Left forelimb (tissue), 1 donor: ENCODE measurements at places on chromosomes 2 and 18.

- no peak for DNase-seq
Measured at GRCh38 chr18:3723554-3723953, 273.6 kb downstream of the TGIF1 start.

- DNase-seq = no peak
Measured at GRCh38 chr18:848062-848861, 36.2 kb upstream of the YES1 start.

- DNase-seq = peak; percentile 82
Measured at GRCh38 chr18:32093102-32093511, 1.4 kb downstream of the RNF138 start.

- DNase-seq = no peak
Measured at GRCh38 chr2:104233591-104233990, 620.3 kb upstream of the POU3F3 start.

DNA sequence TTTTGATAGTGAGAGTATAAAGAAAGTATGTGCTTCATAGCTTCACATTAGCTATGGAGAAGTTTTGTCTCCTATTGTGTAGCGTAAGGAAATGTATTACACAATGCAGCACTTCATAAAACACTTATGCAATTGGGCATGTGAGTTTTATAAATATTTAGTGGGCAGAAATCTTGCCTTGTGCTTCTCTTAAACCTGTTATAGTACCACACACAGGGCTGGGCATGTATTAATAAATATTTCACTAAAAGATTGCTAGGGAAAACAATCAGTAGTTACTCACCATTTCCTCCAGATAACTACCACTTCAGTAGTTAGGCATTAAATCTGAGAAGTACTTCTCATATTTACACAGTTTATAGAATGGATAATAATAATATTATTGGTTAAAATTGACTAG, 1080.8 kb upstream of the PIK3C3 start:
- no peak for DNase-seq

DNA sequence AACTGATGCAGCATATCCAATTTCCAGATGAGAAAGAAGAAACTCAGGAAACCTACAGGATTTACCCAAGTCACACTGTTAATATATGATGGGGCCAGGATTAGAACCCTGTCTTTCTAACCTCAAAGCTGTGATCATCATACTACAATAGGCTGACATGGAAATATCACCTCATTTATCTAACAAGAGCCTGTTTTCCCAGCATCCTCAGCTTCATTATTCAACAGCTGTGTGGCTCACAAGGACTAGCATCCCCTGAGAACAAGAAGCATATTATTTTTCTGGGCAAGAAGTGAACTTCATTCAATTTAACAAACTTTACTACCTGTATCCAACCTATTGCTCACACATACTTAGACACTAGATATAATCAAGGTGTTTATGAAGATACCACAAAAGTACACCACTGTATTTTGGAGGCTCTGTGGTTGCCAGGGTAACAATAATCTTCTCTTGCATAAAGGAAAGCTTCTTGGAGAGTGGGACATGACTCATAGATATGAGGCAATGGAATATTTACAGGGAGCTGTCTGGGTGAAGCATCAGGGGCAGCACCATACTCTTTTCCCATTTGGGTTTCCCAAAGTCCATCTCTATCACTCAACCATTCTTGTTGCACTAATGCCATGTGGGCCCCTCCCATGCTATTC, 218.2 kb downstream of the RAD51AP2 start:
- no peak for DNase-seq

DNA sequence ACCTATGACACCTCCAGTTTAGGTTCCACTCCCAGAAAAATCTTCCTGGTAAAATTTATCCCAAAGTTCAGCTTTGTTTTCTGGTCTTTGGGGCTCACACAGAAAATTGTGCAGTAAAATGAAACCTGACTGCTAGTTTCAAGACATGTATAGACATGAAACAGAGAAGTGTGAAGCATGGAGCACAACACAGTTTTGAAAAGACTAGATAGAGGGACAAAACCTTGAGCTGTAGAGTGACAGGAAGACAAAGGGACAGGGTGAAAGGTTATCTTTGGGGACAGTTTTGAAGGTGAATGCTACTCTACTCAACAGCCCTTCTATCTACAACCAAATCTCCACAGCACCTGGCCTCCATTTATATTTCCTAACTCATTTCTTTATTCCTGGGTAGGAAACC, 352.6 kb downstream of the RBM43 start:
- no peak for DNase-seq

DNA sequence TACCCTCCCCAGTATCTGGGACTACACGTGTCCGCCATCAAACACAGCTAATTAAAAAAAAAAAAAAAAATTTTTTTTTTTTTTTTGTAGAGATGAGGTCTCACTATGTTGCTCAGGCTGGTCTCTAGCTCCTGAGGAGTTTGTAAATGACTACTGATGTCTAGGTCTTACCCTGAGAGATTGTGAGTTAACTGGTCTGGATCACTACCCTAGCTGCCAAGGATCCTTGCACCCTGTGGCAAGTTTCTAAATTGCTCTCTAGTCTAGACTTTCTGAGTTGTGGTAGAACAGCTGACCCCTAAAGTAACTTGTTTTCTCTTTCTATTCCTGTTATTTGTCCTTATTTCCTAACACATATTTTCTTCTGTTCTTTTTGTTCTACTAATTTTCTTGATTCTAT, 44.5 kb downstream of the ABHD3 start:
- DNase-seq = no peak

- no peak for DNase-seq
Measured at GRCh38 chr2:120105360-120105759, 92.5 kb downstream of the EPB41L5 start.

DNA sequence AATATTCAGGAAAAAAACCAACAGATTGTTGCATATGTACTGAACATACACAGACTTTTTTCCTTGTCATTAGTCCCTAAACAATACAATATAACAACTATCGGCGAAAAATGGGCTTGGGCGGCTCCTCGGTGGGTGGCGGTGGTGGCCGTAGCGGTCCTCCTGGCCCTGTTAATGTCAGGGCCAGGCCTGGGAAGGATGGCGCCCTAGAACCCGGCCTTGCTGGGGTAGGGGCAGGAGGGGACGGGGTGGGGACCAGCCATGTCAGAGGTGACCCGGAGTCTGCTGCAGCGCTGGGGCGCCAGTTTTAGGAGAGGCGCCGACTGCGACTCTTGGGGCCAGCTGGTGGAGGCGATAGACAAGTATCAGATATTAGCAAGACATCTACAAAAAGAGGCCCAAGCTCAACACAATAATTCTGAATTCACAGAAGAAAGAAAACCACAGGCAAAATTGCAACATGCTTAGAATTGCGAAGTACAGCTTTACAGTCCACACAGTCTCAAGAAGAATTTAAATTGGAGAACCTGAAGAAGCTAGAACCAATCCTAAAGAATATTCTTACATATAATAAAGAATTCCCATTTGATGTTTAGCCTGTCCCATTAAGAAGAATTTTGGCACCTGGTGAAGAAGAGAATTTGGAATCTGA, 36.5 kb downstream of the ROCK2 start:
- no peak for DNase-seq

GRCh38 chr18:70078106-70078505, 127.4 kb downstream of the RTTN start:
- no peak for DNase-seq

DNA sequence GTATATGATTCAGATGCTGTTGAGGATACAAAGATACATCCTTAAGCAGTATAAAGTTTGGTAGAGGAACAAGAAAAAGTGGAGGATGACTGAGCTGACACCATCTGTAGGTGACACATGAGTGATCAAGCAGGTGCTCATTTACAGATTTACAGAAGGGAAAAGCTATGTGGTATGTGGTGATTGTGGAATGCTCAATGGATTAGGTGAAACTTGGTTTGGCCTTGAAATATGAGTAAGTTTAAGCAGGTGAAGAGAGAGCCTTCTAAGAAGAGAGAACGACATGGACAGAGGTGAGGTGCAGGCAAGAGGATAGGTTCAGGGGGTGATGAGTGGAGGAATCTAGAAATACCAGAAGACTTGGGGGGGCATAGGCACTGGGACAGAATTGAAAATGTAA, 5.9 kb downstream of the ASXL3 start:
- no peak for DNase-seq

- no peak for DNase-seq
Measured at GRCh38 chr18:61823595-61823994, 69.2 kb downstream of the RNF152 start.

DNA sequence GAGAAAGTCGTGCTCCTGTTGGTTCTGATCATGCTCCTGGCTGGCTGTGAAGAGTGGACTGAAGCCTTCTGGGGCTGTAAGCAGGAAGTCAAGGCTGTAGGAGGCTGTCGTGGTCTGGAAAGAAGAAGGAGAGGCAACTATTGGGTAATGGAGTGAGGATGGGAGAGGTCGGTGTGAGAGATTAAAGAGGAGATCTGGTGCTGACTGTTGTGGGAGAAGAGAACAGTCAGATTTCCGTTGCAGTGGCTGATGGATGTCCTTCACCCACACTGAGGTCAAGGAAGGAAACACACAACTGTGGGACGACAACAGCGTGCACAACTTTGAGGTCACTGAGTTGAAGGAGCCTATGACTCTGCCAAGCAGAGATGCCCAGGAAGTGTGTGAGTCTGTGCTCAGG, 2.8 kb upstream of the PSMD1 start:
- no peak for DNase-seq

DNA sequence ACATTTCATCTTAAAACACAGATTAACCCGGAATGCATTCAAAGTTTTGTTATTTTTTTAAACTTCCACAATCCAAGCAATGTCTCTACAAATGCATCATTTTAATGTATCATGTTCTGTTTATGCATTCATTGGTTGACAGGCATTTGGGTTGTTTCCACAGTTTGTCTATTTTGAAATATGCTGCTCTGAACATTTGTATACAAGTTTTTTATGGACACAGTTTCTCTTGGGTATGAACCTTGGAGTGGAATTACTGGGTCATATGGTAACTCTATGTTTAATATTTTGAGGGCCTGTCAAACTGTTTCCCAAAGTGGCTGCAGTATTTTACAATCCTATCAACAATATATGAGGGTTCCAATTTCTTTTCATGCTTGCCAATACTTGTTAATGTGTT, 57.3 kb downstream of the GULP1 start:
- no peak for DNase-seq

- no peak for DNase-seq
Measured at GRCh38 chr18:62938487-62938886, 223.1 kb downstream of the PHLPP1 start.

- DNase-seq = no peak
Measured at GRCh38 chr18:7174344-7175095, 56.4 kb upstream of the LRRC30 start.

- no peak for DNase-seq
Measured at GRCh38 chr2:236601316-236602202, 31.9 kb downstream of the ACKR3 start.

GRCh38 chr2:235820571-235820970, 326.7 kb downstream of the AGAP1 start:
- no peak for DNase-seq

- DNase-seq = no peak
Measured at GRCh38 chr2:203797276-203797675, 70.3 kb upstream of the CTLA4 start.

GRCh38 chr2:156548413-156548812, 112.2 kb downstream of the GPD2 start:
- DNase-seq = no peak

DNA sequence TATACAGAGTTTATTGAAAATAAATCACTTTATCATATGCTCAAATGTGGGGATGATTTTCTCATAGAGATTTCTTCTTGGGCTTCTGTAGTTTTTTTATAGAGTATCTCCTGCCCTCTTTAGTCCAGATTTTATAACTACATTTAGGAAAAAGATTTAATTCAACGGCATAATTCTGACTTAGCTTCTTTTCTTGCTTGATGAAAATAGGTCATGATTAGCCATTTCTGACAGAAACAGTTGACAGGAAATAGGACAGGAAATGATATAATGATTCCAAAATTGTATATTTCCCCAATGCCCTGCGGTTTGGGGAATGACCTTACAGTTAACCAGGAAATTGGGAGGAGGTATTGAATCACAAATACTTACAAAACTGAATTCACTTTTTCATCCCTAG, 1531.9 kb upstream of the ACVR2A start:
- DNase-seq = no peak

- DNase-seq = peak; percentile 58
Measured at GRCh38 chr18:48891721-48892120, 59.0 kb downstream of the SMAD7 start.

DNA sequence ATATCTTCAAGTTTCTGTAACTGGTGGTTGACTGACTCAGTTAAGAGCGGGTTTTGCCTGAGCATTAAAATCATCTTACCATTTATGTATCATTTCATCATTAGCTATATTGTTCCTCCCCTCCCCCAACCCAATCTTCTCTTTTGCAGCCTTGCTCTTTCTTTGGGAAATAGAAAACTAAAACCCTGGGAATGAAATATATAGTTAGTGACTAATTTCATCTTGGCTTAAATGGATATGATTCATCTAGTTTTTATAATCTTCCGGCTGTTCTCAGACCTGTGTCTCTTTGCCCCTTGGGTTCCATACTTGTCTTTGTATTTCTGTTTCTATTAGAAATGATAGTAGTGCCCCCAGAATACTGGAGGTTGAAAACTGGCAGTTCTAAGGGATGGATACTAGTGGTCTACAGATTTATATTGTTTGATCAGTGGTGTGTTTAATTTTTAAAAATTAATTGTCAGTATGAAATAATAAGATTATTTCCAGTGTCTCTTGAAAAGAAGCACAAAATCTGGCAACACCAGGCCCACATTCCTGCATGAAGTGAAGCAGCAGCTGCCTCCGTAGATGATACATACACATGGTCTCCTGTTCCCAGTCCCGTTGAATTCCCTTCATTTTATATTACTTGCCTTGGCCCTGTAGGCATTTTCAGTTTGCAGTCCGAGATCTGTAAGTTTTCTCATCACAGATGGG, 44.5 kb downstream of the PHLPP1 start:
- DNase-seq = no peak

GRCh38 chr18:56712761-56713160, 61.6 kb downstream of the WDR7 start:
- DNase-seq = no peak

DNA sequence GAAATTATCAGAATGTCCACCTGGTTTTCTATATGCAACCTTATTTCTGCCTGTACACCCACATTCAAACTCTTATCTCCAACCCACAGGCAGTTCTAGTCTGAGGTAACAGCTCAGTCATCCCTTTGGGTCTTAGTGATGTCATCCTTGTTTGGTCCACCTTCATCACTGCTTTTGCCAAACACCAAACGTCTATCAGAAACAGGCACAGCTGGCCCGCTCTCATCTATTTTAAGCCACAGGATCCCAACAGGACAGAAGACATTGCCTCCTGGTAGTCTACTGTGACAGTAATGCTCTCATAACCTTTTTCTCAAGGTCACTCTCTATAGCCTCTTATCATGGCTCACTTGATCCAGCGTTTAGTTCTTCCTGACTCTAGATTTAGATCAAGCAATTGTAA, 99.0 kb upstream of the CHAC2 start:
- DNase-seq = no peak

DNA sequence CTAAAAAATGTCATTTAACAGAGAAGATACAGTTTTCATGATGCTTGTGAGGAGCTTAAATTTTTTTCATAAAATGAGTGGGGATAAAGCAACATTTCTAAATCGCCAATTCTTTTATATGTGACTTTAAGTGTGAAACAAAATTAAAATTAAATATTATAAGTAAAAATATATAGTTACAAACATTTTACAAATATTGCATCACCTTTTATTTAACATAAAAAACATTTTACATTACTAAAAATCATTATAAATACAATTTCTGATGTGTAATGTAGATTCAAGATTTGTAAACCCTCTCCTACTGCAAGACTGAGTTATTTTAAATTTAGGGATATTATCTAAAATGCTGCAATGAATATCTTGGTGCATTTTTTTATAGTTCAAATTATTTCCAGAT, 44.4 kb upstream of the GATA6 start:
- DNase-seq = no peak

GRCh38 chr18:55587418-55588110, 428 bp downstream of the TCF4 start:
- DNase-seq = peak; percentile 76
